ENCODE measurements at places on chromosomes 3 and 15.

- DNase-seq, result no peak
Measured at GRCh38 chr3:195086885-195087284, 184.1 kb downstream of the XXYLT1 start.

DNA sequence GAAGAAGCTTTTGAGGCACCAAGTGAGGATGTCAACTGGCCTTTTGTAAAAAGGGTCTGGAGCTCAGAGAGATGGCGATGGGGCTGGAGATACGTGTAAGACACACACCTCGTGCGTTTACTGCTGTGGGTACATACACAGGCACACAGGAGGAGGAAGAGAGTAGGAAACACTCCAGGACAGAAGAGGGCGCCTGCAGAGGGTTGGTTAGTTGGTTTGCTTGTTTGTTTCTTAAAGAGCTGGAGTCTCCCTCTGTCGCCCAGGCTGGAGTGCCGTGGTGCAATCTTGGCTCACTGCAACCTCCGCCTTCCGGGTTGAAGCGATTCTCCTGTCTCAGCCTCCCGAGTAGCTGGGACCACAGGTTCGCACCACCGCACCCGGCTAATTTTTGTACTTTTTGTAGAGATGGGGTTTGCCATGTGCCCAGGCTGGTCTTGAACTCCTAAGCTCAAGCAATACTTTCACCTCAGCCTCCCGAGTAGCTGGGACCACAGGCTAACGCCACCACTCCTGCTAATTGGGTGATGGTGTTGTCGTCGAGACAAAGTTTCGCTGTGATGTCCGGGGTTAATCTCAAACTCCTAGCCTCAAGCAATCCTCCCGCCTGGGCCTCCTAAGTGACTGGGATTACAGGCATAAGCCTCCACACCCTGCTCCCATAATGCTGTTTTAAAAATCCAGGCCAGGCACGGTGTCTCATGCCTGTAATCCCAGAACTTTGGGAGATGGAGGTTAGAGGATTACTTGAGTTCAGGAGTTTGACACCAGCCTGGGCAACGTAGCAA is 1.3 kb upstream of the PRR20G start:
- no peak for DNase-seq

DNA sequence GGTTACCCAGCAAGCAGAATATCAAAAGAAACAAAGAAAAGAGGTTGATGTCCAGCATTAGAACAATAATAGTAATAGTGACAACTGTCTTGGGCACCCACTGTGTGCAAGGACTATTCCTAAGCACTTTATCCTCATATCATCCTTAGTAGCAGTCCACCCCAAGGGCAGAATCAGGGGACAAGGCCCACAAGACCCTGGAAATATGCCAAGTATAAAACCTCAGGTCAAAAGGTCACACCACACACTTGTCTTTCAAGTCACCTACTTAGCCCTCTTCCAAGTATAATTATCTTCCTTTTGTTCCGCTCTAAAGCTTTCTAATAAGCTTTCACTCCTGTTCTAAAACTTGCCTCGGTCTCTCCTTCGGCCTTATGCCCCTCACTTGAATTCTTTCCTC is 124.0 kb upstream of the STT3B start:
- DNase-seq, result no peak

DNA sequence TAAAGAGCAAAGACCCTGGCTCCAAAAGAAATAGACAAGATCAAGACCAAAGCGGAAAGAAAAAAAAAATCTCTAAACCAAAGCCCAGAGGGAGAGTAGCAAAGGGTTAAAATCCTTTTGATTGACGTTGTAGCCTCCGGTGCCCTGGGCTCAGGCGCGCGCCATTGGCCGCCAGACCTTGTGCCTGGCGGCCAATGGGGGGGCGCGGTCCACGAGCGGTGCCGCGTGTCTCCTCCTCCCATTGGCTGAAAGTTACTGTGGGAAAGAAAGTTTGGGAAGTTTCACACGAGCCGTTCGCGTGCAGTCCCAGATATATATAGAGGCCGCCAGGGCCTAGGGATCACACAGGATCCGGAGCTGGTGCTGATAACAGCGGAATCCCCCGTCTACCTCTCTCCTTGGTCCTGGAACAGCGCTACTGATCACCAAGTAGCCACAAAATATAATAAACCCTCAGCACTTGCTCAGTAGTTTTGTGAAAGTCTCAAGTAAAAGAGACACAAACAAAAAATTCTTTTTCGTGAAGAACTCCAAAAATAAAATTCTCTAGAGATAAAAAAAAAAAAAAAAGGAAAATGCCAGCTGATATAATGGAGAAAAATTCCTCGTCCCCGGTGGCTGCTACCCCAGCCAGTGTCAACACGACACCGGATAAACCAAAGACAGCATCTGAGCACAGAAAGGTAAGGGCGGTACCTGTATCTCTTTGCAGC is at the start of gene HES1:
HES1 (plus strand) TSS at position 343 of the 713 bp plus-strand sequence; CDS start at position 576, 233 bp downstream.
- peak; percentile 48 for DNase-seq

DNA sequence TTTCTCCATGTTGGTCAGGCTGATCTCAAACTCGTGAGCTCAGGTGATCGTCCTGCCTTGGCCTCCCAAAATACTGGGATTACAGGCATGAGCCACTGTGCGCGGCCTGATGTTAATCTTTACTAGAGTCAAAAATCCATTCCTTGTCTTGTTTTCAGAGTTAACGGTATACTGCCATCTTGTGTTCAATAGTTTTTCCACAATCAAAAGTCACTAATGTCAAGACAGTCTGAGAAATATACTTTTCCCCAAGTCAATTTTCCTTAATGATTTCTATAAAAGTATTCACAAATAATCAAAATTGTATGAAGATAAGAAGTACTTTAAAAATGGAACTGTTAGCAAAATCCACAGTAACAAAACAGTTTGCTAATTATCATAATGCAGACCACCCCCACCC is 8.5 kb downstream of the CRBN start:
- no peak for DNase-seq

- no peak for DNase-seq
Measured at GRCh38 chr15:96035091-96035490, 295.4 kb upstream of the NR2F2 start.

DNA sequence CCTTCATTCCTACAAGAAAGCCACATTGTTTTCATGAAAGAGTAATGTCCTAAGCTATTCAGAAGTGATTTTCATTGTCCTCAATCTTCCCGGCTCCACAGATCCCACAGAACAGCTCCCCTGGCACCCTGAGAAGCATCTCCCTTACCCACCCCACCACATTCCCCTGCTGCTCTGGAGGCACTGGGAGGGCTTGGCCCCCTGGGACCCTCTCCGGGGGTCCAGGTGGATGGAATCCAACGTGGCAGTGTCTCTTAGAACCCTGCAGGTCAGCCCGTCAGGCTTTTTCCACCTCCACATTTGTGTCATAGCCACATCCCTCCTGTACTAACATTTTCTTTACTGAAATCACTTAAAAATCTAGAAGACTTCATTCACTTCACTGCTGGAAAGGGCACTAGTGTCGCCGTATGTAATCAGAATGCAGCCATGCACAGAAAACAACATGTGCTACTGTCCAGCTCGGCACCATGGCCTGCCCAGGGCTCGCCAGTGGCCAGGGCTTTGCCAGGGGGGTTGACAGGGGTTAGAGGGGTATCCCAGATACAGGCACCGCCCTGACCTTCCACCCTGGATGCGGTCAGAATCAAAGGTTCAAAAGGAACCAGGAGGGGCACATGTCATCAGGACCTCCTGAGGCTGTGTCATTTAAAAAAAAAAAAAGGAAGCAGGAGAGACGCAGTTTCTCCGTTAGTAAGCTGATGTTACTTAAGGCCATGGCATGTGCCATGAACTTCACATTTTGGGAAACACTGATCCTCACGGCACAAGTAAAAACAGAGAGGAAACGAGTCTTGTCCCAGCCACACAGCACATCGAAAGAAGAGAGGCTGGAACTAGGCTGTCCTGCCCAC is 106.3 kb downstream of the LSM3 start:
- no peak for DNase-seq

- no peak for DNase-seq
Measured at GRCh38 chr3:55446850-55447249, 40.3 kb downstream of the WNT5A start.

DNA sequence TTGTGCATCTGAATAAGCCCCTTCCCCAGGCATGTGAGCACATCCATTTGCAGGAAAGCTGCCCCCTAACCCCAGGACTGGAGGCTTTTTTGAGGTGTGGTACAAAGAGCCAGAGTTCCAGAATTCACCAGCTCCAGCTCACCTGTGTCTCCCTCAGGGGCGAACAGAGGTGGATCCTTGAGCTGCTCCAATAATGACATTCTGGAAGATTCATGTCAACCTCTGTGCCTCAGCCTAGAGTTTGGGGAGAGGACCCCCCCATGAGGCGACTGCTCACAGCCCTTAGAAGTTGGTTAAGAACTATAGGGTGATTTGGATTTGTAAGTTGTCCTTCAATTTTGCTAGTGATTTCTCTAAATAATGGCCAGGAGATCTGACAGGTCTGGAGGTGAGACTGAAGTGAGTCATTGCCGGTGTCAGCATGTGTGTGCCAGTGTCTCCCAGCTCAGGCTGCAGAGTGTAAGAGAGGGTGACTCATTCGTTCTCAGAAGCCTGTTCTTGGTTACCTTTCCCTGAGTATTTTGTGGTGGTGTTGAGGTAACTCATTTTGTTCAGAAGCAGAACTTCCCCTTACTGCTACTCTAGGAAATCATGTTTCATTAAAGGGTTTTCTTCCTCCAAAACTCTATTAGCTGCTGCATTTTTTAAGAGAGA is 136.9 kb upstream of the TOPAZ1 start:
- DNase-seq, result peak; percentile 27

- DNase-seq, result no peak
Measured at GRCh38 chr3:181596126-181596525, 115.6 kb upstream of the SOX2 start.

DNA sequence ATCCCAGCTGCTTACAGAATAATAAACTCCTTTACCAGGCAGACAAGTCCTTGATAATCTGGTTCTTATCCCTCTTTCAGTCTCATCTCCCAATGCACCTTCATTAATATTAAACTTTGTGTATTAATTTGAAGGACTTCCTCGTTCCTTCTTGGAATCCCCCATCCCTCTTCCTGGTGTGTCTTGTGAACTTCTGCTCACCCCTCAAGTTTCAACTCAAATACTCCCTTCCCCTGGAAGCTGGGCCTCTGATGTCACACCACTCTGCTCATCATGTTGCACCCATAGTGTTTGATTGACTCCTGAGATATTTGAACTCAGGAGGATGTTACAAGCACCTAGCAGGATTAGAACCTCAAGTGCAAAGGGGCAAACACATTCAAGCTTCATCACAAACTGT is 3.3 kb upstream of the STT3B start:
- DNase-seq, result no peak

DNA sequence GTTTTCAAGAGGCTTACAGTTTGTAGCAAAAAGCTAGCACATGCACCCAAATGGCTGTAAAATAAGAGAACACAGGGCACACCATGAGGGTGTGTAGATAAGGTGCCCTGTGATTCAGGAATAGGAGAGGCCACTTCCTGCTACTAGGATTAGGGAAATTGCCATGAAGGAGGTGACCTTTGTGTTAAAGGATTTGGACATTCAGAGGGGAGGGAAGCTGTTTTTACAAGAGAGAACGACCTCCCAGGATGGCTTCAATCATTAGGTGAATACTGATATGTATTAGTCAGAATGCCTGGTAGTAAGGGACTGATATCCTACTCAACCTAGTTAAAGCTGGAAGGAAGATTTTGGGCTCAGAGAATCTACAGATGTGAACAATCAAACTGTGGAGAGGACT is 35.7 kb upstream of the ABHD17C start:
- no peak for DNase-seq

DNA sequence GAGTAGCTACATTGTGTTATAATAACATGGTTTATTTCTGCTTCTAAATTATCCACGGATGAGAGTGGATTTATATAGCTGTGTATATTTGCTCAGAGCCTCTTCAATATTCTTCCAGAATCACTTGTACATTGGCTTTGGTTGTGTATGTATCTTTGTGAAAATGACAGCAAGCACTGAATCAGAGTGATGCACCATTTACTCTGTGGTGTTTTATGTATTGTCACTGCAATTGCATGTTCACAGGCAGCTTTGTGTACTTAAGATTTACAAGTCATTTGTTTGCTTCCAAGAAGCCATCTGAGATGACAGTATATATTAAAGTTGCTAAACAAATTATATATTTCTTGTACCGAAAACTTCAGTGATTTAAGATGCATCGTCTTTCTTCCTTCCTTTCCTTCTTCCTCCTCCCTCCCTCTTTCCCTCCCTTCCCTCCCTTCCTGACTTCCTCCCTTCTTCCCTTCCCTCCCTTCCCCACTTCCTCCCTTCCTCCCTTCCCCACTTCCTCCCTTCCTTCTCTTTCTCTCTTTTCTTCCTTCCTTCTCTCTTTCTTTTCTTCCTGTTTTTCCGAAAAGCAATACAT is 362.3 kb upstream of the GOLIM4 start:
- no peak for DNase-seq

GRCh38 chr15:77144492-77145070 is 73.7 kb upstream of the TSPAN3 start:
- no peak for DNase-seq

- no peak for DNase-seq
Measured at GRCh38 chr3:171258316-171258715, 201.9 kb downstream of the TNIK start.

DNA sequence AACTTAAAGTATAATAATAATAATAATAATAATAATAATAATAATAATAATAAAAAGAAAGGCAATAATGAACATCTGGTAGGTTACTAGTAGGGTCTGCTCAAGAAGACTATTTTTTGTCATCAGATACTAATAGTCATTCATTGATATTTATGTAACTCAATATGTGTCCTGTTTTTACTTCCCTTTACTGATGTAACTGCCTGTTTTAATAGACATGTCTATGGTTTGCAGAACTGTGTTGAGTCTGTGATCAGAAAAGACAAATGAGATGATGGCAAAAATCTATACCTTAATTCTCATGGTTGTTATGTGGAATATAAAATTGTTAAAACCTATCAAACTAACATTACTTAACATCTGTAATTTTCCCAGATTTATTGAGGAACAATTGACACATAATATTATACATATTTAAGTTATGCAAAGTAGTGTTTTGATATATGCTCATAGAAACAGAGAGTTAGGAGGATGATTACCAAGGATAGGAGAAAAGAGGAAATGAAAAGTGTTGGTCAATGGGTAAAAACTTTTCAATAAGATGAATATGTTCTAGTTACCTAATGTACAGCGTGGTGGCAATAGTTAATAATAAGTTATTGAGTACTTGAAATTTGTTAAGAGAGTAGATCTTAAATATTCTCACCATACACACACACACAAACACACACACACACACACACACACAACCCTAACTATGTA is 699.4 kb downstream of the ZPLD1 start:
- no peak for DNase-seq

DNA sequence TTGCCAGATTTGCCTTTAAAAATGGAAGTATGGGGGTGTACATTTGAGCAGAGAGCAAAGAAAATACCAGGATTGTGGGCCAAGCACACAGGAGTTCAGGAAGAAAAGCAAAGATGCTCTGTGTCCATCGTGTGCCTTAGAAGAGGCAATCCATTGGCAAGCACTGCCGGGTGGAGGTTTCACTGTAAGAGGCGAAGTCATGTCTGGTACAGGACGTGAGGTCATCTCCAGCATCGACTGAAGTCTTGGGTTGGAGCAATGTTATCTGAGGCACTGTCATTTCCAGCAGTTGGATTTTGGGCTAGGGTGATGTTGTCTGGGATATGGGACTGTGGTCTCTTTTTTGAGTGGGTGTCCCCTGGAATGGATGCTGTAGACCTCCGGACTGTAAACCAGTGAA is 4.8 kb upstream of the RGMA start:
- DNase-seq, result no peak

All from activated naive CD4-positive, alpha-beta T cell treated with Interleukin-2 at 50 U/mL for 16 hours (primary cell).